ENCODE measurements at places on chromosomes 3 and 15.

DNA sequence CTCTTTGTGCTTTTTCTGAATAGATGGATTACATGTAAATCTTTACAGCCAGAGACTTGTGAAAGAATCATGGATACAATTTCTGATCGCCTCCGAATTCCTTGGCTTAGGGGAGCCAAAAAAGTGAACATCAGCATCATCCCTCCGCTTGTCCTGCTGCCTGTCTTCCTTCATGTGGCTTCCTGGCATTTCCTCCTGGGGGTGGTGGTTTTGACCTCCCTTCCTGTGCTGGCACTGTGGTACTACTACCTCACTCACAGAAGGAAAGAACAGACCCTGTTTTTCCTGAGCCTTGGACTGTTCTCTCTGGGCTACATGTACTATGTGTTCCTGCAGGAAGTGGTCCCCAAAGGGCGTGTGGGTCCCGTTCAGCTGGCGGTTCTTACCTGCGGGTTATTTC is 5.9 kb downstream of the ZDHHC23 start:
- no peak for DNase-seq

- no peak for DNase-seq
Measured at GRCh38 chr15:66430627-66431255, 44.0 kb downstream of the MAP2K1 start.

- no peak for DNase-seq
Measured at GRCh38 chr15:66680502-66680901, 21.5 kb upstream of the SMAD6 start.

- DNase-seq: no peak
Measured at GRCh38 chr3:101824702-101825101, 24.6 kb upstream of the NFKBIZ start.

DNA sequence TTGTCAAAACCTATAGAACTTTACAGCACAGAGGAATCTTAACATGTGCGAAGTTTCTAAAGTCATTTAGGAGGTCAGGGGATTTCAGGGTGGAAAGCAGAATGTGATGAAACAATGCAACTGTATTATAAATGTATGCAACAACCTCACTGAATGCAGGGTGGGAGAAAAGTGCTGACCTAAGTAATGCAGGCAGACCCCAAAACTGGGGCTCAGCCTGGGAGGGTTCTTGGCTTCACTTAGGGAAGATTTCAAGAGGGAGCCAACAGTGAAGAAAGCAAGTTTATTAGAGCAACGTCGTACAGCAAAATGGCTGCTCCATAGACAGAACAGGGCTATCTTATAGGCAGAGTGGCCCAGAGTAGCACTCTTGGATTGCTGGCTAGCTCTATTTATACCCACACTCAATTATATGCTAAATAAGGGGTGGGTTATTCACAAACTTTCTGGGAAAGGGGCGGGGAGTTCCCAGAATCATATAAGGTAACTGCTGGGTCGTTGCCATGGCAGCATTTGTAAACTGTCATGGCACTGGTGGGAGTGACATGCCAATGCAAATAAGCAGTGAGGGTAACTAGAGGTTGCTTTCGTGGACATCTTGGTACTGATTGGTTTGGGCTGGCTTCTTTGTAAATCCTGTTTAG is 14.2 kb upstream of the CAND2 start:
- no peak for DNase-seq
